ENCODE measurements at places on chromosomes 6 and 20.

- no peak for DNase-seq
These were observed 357.9 kb downstream of the FARS2 start for GRCh38 chr6:5619249-5619648.

- no peak for DNase-seq
These were observed 340.6 kb upstream of the SASH1 start for GRCh38 chr6:148001844-148002642.

DNA sequence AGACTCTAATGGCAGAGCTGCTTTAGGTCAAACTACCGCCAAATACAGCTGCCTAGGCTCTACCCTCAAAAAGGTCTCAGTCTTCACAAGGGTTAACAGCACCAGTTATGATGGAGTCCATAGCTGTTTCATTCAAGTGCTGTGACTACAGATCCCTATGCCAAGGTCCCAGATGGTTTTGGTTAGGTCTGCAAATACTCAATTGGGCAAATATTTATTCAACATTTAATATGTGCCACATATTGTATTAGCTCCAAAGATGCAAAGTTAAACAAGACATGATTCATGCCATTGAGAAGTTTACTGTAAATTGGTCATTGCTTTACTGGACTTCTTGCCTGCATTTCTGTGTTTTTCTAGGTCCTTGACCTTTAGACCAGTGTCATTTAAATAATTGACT, 55.8 kb upstream of the TFAP2D start:
- no peak for DNase-seq

- no peak for DNase-seq
These were observed 34.2 kb upstream of the GFRAL start for GRCh38 chr6:55293116-55293515.

GRCh38 chr20:32427996-32428395, 69.9 kb downstream of the ASXL1 start:
- no peak for DNase-seq

GRCh38 chr20:20466341-20466879, 98.5 kb downstream of the INSM1 start:
- DNase-seq, result no peak

DNA sequence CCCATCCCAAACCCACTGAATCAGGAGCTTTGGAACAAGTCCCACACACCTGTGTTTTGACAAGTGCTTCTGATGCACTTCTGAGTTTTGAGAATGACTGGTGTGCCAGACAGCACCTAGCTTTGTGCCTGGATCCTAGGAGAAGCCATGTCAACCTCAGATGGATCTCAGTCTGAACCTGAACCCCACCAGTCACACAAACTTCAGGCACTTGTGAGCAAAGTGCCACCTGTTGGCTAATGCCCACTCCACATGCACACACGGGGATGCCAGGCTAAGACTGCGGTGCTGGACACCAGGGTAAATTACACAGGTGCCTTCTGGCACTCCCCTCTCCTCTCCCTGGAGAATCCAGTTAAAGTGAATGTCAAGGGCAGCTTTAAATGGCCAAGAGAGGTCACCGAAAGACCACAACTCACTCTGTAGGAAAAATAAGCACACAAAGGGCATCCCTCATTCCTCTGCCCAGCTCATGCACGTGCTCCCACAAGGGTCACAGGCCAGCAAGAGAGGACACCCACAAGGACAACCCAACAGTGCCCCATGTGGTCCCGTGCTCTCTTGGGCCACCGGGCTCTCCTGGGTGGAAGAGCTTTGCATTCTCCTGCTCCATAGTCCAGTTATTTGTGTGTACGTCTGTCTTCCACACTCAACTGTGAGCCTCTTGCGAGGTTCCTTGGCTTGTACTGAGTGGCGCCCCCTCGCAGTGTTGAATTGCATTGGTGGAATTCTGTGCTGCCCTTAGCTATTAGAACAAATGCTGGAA, 45.6 kb downstream of the TAF8 start:
- no peak for DNase-seq

DNA sequence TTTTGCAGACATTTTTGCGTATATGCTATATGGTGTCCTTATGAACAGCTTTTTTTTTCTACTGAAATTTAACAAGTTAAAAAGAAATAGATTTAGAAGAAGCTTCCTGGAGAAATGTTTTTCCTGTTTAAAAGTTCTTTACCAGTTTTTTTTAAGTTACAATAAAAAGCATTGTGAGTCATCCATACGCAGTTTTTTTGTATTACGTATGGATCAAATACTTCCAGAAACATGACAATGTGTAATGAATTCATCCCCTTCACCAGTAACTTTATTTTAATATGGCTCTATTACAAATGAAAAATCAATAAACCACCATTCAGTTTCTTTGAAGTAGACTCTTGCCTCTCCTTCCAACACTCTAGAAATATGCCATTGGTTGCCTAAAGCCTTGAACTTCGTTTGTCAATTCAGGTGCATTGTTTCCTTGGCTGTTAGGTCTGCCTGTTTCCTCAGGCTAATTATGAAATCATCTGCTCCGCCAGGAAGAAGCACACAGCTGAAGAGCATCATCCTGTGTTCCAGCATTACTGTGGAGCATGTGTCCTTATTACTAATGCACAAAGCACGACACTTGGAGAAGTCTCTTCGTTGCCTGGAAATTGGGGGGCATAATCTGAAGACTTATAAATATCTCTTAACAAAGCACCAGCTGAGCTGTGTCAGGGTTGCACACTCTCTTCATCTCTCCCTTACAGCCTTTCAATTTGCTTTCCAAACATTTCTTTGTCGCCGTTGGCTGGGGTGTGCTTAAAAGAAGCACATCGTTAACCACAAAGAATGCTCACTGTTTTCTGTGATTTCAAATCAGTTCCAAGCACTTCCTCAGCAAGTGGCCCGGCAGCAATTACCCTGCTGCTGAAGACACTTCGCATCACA, 9.6 kb downstream of the MOXD1 start:
- no peak for DNase-seq

DNA sequence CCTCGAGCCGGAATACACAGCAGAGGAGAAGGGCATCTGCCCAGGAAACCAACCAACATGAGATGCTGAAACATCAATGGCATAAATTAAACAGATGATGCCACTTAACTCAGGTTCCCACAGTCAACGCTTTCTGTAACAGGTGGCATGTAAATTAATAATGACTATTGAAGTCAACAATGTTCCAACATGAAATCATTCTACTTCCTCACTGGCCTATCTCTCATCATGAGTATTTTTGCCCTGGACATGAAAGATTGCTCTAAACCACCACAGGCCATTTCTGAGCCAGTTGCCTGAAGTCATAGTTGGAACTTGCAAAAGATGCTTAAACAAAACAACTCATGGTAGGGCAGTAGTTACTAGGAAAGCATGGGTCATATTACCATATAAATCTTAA, 397.9 kb upstream of the JARID2 start:
- no peak for DNase-seq

GRCh38 chr20:56358600-56359211, at the start of gene FAM210B:
FAM210B (plus strand) TSS chr20:56358974; CDS start chr20:56359006, 32 bp downstream.
- peak; percentile 87 for DNase-seq

- DNase-seq, result no peak
These were observed 5.2 kb downstream of the BCAS4 start for GRCh38 chr20:50799890-50800550.

DNA sequence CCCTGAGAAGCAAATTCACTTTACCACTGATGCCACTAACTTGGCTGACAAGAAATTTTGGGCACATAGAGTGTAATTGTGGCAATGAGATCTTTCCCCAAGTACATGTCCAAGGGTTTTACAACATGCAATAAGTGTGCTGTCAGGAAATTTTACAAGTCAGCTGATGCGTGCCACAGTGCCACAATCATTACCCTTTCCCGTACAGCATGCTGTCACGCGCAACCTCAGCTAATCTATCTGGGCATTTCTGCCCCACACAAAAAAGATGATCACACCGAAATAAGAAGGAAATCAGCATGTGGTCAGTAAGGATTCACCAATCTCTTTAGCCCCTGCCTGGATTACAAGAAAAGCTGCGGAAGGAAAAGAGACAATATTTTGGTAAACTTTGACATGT, 163.6 kb upstream of the PREP start:
- DNase-seq, result no peak

DNA sequence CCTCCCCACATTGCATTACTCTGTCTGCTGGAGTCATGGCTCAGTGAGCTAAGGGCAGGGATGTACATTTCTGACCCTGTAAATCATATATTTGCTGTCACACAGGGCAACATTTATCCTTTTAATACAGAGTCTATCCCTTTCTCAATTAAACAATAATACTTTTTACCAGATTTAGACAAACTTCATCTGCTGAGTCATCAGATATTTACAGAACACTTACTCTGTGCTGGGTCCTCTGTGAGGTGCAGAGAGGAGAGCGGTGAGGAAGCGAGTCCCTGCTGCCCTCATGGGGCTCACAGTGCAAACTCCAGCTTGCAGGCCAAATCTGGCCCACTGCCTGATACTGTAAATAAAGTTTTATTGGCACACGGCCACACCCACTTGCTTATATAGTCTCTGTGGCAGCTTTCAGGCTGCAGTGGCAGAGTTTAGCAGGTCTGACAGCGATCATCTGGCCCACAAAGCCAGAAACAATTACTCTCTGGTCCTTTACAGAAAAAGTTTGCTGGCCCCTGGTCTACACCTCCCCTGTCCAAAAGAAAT, 144.5 kb downstream of the CDH26 start:
- no peak for DNase-seq

GRCh38 chr20:37340998-37341397, 4.9 kb upstream of the SRC start:
- no peak for DNase-seq

DNA sequence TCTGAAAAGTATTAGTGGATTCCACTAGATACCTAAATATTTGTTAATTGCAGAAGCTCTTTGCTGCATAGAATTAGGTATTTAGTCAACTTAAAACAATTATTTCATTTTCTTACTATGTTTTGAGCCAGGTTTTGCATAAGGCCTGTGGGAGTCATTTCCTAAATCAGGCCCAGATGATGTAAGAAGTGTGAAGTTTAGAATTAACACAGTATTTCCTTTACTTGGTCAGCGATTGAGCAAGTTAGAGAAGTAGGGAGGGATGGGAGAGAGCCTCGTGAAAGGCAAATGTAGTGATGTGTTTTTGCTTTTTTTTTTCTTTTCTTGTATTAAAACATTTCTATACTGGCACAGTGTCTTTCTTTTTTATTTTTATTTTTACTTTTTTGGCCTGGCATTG, 711.1 kb downstream of the HDGFL1 start:
- no peak for DNase-seq

GRCh38 chr6:148758492-148758891, 11.7 kb downstream of the UST start:
- DNase-seq, result no peak

GRCh38 chr6:12973386-12973785, 256.8 kb downstream of the PHACTR1 start:
- no peak for DNase-seq

DNA sequence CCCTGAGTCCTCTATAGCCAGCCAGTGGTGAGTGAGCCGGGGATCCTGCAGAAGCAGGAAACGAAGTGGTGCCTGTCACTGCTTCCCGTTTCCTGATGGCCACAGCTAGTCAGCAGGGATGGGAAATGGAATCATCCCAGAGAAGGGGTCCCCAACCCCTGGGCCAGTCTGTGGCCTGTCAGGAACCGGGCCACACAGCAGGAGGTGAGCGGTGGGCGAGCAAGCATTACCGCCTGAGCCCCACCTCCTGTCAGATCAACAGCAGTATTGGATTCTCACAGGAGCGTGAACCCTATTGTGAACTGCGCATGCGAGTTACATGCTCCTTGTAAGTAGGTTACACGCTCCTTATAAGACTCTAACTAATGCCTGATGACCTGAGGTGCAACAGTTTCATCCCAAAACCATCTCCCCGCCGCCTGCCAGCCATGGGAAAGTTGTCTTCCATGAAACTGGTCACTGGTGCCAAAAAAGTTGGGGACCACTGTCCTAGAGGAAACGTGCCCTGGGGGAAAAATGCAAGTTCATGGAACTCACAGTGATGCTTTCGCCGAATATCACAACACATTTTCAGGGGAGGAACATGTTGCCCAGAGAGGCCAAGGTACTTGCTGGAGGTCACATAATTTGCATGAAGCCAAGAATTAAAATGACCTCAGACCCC, 113.8 kb downstream of the JPH2 start:
- DNase-seq, result no peak

- no peak for DNase-seq
These were observed 1.1 kb downstream of the EDN1 start for GRCh38 chr6:12291071-12291838.

DNA sequence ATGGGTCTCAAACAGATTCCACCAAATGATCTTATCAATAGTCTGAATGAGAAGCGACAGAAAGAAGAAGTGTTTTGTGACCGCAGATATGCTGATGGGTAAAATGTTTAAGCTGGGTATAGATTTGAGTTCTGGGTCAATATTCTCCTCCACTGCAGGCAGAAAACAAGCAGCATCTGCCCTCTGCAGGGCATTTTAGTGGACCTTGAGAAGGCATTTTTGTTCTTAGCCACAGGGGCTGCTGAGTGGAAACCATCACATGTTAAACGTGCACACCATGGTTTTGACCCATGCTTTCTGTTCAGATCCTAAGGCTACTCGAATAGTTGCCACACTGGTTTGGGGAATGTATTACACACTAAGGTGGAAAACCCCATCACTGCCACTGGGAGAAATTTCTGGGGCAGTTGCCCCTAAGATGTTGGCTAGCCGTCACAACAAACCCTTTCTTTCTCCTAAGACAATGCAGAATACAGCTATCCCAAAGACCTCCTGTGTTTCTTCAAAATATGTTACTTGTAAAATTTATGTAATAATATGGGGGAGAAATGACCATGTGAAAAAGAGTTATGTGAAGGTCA, 5.5 kb downstream of the POU3F2 start:
- DNase-seq, result no peak

DNA sequence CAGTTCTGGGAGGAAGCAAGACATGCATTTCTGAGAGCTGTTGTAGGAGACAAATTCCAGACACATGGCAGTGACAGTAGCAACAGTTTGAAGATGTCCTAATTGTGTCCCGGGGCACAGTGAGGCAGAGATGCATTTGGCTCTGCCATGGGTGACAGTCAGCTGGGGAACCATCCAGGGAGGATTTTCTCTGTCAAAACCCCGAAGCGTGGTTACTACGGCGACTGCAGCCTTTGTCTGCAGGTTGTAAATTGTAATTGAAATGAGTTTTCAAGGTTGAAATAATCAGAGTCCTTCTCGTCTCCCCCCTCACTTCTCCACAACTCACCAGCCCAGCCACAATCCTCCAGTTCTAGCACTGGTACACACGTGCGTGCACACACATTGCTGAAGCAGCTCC, 100.1 kb downstream of the GRM4 start:
- DNase-seq, result no peak

DNA sequence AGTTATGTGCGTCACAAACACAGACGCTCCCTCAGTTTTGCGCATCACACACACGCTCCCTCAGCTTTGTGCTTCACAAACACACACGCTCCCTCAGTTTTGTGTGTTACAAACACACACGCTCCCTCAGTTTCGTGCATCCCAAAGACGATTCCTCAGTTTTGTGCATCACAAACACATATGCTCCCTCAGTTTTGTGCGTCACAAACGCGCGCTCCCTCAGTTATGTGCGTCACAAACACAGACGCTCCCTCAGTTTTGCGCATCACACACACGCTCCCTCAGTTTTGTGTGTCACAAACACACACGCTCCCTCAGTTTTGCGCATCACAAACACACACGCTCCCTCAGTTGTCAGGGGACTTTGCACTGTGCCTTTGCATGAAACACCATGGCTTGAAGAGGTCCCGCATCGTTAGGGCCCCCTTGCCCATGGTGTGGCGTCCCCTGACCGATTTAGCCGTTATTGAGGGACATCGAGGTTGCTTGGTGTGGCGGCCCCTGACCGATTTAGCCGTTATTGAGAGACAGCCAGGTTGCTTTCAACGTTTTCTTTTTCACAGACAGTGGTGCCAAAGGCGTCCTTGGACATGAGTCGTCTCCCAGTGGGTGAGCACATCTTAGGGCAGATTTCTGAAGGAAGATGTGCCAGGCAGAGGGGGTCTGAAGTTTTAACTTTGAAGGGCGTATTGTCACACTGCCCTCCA, 28.1 kb upstream of the MYT1 start:
- no peak for DNase-seq

Measured in right forelimb (tissue), 1 donor.